ENCODE measurements at places on chromosomes 2 and 18.

DNA sequence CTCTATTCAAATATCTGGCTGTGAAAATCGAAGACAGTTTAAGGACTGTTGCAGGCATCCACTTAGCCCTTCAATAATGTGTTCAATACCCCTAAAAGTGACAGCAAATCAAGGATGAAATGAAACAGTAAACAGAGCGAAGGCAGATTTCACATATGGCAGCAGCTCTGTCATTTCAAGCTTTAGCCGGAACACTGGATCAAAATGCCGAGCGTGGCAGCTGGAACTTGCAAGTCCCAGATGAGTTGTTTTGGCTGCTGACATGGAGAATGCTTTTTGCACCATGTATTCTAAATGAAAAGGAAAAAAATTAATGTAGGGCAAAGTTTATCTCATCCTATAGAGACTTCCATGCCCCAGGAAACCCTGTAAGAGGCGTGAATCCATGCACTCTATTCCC is 18.0 kb downstream of the LRRC30 start:
- no peak for DNase-seq

GRCh38 chr2:176814274-176814673 is 398.3 kb upstream of the HNRNPA3 start:
- DNase-seq, result no peak

GRCh38 chr2:177184606-177185005 is 28.0 kb upstream of the HNRNPA3 start:
- no peak for DNase-seq

DNA sequence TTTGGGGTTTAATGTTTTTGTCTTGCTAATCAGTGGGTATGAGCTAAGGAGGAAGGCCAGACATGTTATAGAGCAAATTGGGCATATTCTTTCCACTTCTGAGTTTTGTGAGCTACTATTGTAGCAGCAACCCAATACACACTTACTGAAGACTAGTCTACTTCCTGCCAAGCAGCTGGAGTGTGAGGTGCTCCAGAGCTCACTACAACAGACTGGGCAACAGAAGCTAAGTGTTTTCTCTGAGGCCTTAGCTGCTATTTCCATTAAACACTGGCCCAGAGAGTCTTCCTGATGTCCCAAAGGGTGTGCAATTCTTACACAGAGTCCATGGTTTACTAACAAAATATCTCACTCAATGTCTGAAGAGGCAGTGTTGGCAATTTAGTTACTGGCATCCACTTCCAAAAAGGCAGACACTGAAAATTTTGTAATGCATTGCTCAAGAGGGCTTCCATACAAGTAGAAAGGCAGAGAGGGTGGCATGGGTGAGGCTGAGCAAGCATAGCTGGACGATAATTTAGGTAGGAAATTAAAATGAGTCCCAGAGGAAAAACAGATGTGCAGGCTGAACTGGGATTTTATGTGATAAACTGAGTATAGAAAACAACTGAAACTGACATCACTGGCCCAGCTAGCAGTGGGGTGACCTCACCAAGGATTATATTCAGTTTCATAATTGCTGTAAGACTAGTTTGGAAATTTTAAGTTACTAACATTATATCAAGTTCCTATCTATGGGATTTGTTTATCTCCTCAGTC is 68.6 kb downstream of the ZC3H6 start:
- DNase-seq, result no peak

DNA sequence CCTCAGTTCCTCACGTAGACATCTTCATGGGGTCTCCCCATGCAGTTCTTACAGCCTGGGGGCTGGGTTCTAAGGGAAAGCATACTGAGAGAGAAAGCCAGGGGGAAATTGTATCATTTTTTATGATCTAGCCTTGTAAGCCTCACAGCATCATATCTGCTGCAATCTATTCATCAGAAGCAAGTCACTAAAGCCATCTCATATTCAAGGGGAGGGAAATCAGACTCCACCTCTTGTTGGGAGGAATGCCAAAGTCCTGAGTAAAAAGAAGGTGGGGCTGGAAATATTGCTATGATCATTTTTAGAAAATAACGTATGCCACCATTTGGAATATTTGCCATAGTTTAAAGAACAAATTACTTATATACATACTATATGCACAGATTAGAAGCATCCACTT is 304.6 kb downstream of the TXNL1 start:
- no peak for DNase-seq

GRCh38 chr2:26243470-26244308 is 743 bp downstream of the HADHA start:
- DNase-seq, result peak; percentile 5

DNA sequence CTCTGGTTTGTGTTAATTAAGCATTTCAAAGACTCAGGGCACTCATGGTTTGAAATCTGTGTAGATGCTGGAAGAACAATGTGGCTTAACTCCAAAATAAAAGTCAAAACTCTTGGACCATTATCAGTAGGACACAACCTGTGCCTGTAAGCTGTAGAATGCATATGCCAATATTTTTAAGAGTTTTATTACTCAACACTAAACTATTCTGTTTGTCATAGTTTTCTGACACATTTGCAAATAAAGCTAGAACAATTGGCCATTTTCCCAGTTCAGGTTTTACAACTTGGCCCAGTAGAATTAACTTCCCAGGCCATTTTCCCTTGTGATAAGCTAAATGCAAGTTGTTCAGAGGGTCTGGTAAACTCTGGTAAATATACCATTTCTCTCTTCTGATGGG is 713.1 kb downstream of the CBLN2 start:
- DNase-seq, result no peak

DNA sequence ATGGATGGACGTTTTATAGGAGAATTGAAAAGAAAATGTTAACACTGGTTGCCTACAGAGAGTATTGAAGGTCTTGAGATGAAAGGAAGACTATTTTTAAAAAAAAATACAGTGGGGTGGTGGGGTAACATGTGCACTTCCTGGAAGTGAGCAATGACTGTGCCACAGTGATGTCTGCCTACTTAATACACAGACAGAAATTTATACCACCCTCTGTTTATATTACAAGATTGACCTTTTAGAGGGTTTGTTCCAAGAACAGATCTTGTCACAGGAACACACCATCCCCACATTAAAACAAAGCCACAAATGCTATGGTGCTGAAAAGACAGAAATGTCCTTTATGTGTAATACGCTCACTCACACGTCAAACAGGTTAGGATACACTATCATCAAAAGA is 87.6 kb downstream of the THADA start:
- DNase-seq, result no peak

DNA sequence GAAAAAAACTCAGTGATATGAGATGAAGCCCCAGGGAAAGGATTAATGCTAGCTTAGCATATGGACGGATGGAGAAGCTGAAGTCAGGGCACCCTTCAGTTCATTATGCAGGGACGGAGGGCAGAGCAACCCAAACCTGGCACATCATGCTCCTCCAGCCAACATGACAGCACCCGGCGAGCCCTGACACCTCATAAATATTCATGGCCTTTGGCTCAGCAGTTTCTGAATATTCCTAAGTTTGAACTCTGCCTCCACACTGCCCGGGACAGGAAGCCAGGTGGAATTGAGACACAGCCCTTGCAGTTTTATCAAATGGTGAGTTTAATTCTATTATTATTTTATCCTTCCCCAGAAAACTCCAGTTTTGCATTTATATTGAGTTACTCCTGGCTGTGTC is 87.3 kb upstream of the SH3BP4 start:
- no peak for DNase-seq

DNA sequence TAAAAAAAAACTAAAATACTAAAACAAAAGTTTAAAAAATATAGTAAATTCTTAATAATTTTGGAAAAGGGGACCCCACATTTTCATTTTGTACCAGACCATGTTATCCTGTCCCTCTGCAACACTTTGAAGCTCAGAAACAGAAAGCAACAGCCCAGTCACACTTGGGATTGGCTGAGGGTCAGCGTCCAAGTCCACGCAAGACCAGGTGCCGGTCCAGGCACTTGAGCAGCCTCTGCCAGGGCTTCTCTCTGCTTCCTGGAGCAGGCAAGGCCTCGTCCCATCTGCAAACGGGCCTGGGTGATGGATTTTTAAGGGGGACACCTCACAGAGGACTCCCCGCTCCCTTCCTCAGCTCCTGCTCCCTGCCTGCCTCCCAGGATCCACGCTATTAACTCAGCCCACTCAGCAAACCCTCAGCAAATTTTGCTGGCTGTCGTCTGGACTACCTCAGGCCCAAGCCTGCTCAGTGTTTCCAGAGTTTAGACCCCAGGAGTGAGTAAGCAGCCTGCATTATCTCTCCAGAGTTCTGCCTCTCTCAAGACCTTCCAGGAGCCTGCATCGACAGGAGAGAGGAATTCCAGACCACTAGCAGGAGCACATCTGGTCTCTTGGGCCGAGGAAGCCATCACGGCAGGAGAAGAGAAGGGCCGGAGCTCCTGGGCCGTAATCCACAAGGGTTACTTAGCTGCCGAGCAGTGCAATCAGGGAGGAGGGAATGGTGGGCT is 88.7 kb upstream of the STPG4 start:
- no peak for DNase-seq

DNA sequence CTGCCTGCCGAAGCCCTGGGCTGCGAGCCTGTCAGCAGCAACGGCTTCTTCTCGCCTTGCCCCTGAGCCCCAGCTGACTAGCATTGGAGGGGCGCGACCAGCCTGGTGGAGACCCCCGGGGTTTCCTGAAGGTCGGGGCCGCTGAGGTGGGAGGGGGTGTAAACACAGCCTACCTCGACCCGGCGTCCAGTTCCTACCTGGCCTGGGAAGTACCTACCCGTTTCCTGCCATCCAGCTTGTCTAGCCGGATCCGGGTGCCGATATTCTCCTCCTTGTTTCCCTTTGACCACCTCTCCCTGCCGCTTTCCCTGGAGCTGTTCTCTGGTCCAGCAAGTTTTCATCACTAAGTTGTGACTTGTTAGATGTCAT is 511 bp downstream of the MOB4 start:
- DNase-seq, result peak; percentile 48

DNA sequence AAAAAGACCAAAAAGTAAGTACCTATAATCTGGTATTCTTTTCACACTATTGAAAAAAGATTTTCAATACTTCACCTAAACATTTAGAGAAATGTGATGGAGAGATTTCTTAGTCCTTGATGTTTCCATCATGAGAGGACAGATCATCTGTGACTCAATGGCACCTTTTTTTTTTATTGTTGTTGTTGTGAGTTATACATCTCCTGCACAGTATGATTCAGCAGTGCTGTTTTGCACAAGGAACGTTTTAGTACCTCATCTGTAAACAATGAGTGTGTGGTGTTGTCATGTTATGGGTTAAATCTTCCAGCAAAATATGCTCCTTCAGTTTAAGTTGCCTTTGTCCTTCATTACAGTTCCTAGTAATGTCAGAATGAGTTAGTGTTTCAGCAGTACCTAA is 2.2 kb downstream of the KIAA1328 start:
- DNase-seq, result no peak

DNA sequence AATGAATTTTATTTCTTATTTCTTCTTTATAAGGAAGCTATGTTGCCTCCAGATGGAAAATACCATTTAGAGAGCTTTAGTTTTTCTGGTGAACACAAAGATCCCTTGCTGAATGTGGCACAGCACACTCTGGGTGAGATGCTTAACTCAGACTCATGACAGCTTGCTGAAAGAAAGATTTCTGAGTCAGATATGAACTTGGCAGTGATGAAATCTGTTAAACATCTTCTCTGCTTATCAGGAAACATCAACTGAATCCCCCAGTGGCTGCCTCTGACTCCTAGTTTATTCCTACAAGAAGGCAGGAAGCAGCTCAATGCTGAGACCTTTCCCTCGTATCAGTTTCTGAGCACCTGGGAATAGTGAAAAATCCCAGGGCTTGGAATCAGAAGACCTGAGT is 162.8 kb downstream of the OSR1 start:
- no peak for DNase-seq

DNA sequence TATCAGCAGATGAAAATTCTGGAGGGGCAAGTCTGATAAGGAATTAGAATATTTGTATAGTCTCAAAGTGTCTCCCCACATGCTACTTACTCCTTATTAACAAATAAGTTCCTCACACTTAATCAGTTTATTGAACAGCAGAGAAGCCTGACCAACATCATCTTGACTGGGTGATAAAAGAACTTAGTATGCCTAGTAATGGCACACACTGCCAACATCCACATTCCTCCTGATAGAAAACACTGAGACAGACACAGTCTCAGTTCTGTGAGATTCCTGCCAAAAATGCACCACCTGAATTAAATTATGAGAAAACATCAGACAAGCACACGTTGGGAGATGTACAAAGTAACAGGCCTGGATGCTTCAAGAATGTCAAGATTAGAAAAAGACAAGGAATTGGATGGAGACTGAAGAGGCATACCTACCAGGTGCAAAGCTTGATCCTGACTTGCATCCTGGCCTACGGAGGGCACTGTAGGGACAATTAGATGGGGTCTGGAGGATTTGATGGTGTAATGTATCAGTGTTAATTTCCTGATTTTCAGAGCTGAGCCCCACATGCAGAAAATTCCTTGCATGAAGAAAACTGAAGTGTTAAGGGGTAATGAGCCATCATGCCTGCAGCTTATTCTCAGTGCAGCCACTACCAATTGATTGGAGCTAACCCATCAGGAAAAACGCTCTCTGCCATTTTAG is 200.4 kb upstream of the SH3BP4 start:
- no peak for DNase-seq

DNA sequence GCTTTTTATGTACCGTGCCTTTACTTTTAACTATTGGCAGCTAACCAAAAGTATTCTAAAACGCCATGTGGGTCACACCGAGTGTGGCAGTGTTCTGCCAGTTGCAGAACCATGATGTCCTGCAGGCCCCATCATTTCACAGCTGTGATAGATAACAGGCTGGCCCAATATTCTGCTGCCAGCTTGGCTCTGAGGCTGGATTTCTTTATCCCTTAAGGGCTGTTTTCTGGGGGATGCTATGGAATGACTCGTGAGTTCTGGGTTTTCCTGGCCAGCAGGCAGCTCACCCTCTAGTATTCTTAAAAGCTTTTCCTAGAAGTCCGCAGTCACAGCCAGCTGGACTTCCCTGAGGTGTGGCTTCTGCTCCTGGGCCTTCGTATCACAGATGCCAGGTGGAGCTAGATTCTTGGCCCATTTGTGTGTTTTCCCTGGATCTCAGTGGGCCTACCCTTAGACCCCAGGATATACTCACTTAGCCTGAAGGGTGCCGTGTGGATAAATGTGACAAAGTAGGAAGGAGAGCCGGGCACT is 41.0 kb downstream of the FHOD3 start:
- no peak for DNase-seq

- DNase-seq, result no peak
These were observed 278.3 kb downstream of the SETBP1 start for GRCh38 chr18:44959013-44959412.

- no peak for DNase-seq
These were observed 66.5 kb upstream of the TLK1 start for GRCh38 chr2:171227066-171227782.

Data from HuH-7 (cell line).